ENCODE measurements at places on chromosomes 12 and 14. TPM values are rescaled to one million over a fixed set of nuclear protein-coding genes. Genes with fewer than 3 reads are reported as not detected.

DNA sequence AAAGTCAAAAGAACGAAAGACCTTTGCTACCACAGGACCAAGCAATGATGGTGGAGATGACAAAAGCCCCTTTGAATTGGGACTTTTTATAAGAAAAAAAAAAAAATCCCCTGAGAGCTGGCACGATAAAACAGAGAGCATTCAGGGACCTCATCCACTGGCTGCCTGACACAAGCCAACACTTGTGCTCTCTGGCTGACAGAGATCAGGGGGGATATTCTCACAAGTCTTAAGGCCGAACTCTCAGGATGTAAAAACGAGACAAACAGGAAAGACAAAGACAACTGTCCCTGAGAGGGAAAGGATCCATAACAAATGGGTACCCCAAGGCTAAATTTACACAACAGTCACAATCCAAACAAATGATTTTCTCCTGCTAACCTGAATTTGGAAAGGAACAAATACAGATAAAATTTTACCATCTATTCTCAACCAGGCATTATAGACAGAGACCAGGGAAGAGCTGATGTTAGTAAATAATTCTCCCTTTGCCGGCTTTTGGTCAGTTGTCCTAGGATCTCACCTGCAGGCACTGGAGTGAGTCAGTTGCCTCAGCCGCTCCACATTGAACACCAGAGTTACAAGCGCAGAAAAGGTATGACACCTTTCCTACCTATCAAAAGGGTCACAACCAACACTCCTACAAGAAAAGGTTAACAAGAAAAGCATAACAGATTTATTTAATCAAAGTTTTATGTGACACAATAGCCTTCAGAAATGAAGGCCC, 37.9 kb upstream of the GARIN6 start:
- DNase-seq: no peak

AQP6 gene
- not detected for total RNA-seq

INSM2 gene
- total RNA-seq: not detected

DDN gene
- 0.30 TPM for total RNA-seq

- DNase-seq: no peak
These were observed 45.1 kb upstream of the CHGA start for GRCh38 chr14:92877757-92878431.

DNA sequence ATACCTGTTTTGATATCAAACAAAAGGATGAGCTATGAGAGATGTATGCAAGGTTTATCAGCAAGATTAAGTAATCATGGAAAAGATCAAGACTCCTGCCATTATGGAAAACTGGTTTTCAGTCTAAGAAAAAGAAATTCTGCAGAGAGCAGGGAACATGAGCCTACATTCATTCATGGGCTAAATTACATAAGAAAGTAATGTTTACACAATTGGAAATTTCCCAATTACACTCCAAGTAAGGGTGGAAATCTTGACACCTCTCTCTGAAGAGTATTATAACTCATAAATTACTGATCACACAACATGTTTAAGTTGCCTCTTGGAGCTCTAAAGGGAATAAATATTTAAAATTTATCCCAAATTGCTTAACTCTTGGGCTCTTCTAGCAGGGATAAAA, 206.2 kb downstream of the SLC6A15 start:
- no peak for DNase-seq

DNA sequence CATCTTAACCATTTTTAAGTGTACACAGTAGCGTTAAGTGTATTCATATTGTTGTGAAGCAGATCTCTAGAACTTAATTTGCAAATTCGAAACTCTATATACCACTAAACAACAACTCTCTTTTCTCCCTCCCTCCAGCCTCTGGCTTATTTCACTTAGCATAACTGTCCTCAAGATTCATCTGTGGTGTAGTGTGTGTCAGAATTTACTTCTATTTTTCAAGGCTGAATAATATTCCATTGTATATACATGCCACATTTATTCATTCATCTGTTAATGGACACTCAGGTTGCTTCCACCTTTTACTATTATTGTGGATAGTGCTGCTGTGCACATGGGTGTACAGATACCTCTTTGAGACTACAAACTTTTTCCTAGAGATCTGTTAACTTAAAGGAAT, 26.5 kb downstream of the VRK1 start:
- no peak for DNase-seq

DNA sequence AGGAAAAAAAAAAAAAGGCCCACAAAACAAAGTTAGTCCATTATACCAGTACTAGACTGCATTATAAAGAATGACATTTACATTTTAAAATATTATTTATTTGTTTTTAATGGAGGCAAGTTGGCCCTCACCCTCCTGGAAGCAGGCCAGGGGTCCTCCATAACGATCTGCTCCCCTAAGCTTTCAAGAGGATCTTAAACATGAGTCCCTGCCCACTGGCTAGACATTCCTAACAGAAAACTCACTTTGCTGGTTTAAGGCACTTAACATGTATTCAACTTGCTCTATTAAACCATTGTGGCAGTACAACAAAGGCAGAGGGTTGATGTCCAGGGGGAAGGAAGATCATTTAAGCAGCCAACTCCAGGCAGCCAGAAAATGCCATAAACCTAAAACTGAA, 111.4 kb downstream of the STXBP6 start:
- no peak for DNase-seq

VSIG10 gene
- 7.6 TPM for total RNA-seq

- no peak for DNase-seq
These were observed 15.6 kb downstream of the CCER1 start for GRCh38 chr12:90939382-90939781.

DNA sequence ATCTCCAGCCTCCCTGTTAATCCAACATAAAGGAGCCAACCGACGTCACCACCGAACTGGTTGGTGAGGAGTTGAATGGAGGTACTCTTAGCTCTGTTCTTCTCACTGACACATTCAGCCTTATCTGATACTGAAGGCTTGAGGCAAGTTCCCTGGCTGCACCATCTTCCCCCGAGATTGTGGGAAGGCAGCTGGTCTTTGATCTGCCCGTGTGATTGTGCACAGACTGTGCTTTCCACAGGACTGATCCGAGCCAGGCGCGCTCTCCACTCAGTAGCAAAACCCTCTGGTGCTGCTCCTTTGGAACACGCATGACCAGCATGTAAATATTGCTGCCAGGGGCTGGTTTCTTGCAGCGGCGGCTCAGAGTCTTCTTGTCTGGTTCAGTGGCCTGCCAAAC, 30.1 kb upstream of the DLK1 start:
- no peak for DNase-seq

GRCh38 chr14:21395450-21395849, 11.6 kb upstream of the SUPT16H start:
- DNase-seq: no peak

PTHLH gene
- total RNA-seq: not detected

- DNase-seq: no peak
These were observed 31.9 kb downstream of the GUCY2C start for GRCh38 chr12:14664434-14665023.

GRCh38 chr12:108935159-108935763, 55.4 kb downstream of the DAO start:
- DNase-seq: no peak

- DNase-seq: no peak
These were observed 86.9 kb upstream of the TTC7B start for GRCh38 chr14:90903101-90903500.

- DNase-seq: no peak
These were observed 2.3 kb downstream of the ZNF410 start for GRCh38 chr14:73888971-73889370.

- no peak for DNase-seq
These were observed 143.0 kb upstream of the DDHD1 start for GRCh38 chr14:53295985-53296582.

DNA sequence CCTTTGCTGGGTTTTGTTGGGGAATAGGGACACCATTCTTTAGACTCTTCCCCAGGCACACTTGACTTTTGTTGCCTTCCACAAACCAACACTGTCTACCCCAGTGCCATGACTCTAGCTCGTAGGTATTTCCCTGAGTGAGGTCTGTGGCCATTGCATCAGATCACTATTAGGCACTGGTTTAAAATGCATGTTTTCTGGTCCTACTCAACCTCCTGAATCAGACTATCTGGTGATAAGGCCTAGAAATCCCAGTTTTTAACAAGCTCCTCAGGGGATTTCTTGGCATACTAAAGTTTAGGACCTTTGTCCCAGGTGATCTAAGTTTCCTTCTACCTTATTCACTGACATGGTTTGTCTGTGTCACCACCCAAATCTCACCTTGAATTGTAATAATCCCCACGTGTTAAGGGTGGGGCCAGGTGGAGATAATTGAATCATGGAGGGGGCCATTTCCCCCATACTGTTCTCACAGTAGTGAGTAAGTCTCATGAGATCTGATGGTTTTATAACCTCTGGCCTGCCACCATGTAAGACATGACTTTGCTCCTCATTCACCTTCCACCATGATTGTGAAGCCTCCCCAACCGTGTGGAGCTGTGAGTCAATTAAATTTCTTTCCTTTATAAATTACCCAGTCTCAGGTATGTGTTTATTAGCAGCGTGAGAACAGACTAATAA, 87.8 kb upstream of the PSMC1 start:
- no peak for DNase-seq

RPS6KL1 gene
- 2.6 TPM for total RNA-seq

DNA sequence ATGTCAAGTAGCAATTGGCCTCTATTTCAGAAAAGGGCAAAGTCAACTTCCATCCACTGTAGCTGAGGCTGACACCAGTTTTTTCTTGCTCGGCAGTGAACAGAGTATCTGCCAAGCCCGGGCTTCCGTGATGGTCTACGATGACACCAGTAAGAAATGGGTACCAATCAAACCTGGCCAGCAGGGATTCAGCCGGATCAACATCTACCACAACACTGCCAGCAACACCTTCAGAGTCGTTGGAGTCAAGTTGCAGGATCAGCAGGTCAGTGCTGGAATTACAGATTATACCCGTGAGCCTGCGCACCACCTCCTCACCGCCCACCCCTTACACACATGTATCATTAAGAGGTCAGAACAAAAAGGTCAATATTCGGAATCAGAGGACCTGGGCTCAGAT, 19.4 kb downstream of the EVL start:
- no peak for DNase-seq

GPR135 gene
- total RNA-seq: 1.5 TPM

DNA sequence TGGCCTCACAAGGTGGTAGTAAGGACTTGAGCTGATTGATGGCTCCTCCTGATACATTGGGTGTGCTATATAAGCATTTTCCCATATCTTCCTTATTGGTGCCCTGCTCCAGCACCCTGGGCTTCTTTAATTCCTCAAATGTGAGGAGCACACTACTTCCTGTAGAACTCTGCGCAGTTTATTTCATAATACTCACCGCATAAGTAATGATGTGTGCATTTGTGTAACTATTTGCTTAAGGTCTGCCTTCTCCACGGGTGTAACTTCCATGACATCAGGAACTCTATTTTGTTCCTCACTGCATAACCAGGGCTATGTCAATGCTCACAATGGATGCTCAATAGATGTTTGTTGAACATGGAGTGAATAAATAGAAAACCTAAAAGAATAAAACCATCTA, 392.2 kb downstream of the SEC23A start:
- no peak for DNase-seq

Data from activated naive CD8-positive, alpha-beta T cell treated with anti-CD3 and anti-CD28 coated beads, Interleukin-2, amount 10 ng/mL, durations not matched to agents 7 days and 5 days (primary cell).